ENCODE measurements at places on chromosomes 5 and 9. TPM values are rescaled to one million over a fixed set of nuclear protein-coding genes. Genes with fewer than 3 reads are reported as not detected.

DNA sequence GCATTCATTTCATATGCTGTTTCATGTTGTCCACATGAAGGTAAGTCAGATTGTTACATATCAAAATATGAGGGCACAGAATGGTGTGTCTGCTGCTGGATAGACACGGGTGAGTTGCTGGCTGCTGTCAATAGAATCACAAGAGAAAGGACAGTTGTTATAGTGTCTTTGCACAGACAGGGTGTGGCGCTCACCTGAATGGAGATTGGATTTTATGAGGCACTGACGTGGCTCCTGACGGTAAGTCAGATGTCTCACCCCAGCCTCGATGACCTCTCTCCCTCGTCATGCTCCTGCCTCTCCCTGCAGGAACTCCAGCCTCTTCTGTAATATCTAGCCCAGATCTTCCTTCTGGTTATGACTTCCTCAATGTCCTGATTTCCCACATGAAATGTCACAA, 75.4 kb upstream of the SELENOP start:
- H3K4me3 ChIP-seq, result no peak overlapping the region
- peak; percentile 72 for DNase-seq
- H3K4me1 ChIP-seq, result no peaks in the 10 kb centered on the region
- no peak overlapping the region for H3K27ac ChIP-seq
- H3K36me3 ChIP-seq, result no peaks in the 10 kb centered on the region
- no peaks in the 10 kb centered on the region for H3K27me3 ChIP-seq

RIOK2 gene
- 20.5 TPM for total RNA-seq

ARL10 gene
- 8.2 TPM for total RNA-seq

BTNL9 gene
- total RNA-seq, result 11.7 TPM
